DMS53 (cell line): ENCODE measurements at places on chromosomes 7 and 10.

DNA sequence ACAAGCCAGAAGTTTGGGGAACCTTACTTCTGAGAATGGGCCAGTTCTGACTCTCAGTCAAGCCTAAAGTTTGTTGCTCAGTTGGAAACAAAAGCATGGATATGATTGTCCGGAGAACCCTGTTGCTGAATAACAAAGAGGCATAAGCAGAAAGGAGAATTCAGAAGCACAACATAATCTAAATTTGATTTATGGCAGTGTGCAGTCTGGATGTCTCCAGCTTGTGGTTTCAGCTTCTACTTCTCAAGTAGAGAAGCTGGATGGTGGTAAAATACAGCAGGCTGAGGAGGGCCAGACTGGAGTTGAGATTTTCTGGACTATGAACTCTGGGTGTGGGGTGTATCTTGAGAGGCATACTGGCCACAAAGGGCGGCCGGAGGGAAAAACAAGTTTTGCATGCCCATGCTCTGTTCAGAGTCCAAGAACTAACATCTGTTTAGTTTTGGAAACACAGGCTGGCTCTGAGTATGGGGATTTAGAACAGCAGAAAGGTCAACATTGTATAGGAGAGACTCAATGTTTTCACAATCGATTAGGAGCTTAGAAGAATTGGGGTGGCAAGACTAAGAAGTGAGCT is 592.9 kb downstream of the CNTNAP2 start:
- DNase-seq: no peak

DNA sequence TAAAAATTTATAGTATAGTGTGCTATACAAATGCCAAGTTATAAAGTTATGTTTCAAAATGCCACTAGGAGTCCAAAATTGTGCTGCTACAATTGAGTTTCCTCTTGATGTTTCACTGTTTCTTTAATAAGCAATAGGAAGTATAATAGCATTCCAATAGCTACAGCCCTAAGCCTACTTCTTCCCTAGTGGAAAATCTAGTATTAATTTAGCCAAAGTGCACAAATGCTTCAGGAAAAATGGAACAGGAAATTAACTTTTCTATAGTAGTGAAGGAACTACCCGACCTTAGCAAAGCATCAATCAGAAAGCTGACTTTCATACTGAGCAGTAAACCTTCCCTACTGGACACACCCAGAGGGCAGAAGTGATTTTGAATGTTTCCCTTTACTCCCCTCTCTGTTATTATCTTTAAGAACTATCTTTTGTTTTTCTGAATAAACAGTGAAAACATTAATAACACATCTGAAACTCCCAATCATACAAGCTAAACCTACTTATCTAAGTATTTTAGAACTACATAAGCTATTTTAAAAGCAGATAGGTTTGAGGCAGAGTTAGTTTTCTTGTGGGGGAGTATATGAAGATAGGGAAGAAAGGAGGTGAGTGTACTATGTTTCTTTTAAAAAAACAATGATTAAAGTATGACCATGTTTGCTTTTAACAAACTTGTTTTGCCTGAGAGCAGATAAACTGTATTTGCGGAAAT is 13.7 kb downstream of the CPED1 start:
- no peak for DNase-seq

DNA sequence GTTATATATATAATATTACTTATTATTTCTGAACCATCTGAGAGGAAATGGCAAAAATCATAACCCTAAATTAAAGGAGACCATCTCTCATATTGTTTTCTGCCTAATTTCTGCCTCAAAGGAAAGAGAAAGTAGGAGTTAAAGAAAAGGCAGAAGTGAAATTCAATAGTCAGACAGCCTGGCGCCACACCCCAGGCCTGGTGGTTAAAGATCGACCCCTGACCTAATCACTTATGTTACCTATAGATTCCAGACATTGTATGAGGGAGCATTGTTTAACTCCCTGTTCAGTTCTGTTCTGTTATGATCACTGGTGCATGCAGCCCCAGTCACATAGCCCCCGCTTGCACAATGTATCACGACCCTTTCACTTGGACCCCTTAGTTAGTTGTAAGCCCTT is 24.9 kb upstream of the CHST3 start:
- DNase-seq: no peak

DNA sequence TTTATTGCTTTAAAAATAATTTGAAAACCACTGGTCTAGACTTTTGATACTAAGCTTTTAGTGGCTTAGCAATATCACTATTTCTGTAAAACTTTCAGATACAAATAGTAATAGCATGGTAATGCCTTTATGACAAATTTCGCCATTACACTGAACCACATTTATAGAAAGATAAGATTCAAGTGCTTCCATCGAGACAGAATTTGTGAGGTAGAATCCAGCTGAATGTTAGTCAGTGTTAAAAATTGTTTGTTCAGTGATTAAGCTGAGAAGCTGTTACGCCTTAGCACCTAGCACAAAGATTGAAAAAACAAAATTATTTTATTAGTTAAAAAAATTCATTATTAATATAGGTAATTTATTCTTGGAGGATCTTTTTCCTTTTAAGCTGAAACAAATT is 36.5 kb downstream of the GNAT3 start:
- DNase-seq: no peak

GRCh38 chr10:110805292-110805691 is 66.4 kb upstream of the PDCD4 start:
- no peak for DNase-seq

DNA sequence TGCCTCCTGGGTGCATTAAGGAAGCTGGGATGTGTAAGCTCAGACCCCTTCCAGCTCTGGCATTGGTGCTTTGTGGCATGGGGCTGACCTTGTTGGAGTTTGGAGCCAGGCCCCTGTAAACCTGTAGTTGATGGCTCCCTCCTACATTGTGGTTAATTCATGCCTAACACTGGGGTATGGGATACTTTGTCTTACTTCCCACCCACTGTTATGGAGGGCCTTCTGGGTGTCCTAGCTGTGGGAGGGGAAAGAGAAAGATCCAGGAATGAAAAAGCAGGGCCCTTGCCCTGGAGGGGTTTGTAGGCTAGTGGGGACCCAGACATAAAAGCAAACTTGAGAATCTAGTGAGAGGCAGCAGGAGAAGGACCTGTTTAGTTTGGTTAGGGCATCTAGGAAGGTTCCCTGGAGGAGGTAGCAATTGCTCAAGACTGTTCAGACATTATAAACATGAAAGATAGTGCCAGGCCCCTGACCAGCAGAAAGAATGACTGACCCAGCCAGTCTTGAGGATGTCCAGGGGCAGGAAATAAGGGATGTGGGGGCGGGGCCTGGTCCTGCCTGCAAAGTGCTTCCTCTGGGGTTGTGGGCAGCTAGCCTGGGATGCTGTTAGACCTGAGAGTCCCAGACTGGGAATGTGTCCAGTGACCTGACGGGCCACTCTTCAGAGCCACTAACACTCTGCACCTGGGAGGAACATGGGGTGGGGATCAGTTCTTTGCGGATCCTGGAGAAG is 6.6 kb downstream of the ADAMTS14 start:
- no peak for DNase-seq

GRCh38 chr7:12403287-12404181 is at the start of gene VWDE:
VWDE (minus strand) TSS chr7:12403865; CDS start chr7:12403716, 149 bp downstream.
- peak; percentile 91 for DNase-seq

GRCh38 chr7:106560482-106560881 is 100.5 kb downstream of the CCDC71L start:
- no peak for DNase-seq

DNA sequence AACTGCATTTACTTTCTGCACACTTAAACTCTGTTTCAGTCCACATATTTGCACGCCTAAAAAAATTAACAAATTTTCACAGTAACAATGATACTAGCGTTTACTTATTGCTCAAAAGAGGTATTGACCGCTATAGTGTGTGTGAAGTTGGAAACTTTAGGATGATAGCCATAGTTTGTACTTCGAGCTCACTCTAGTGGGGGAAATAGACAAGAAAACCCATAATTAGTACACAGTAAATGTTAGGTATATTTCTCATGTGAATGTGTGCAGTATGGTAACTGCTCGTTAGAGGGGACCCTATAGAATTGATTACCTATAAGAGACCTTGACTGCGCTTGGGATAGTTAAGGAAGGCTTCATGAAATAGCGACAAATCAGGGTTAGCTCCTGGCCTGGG is 238.4 kb downstream of the AUTS2 start:
- DNase-seq: no peak

- peak; percentile 73 for DNase-seq
These were observed 1.8 kb upstream of the CCDC6 start for GRCh38 chr10:59907918-59908807.

DNA sequence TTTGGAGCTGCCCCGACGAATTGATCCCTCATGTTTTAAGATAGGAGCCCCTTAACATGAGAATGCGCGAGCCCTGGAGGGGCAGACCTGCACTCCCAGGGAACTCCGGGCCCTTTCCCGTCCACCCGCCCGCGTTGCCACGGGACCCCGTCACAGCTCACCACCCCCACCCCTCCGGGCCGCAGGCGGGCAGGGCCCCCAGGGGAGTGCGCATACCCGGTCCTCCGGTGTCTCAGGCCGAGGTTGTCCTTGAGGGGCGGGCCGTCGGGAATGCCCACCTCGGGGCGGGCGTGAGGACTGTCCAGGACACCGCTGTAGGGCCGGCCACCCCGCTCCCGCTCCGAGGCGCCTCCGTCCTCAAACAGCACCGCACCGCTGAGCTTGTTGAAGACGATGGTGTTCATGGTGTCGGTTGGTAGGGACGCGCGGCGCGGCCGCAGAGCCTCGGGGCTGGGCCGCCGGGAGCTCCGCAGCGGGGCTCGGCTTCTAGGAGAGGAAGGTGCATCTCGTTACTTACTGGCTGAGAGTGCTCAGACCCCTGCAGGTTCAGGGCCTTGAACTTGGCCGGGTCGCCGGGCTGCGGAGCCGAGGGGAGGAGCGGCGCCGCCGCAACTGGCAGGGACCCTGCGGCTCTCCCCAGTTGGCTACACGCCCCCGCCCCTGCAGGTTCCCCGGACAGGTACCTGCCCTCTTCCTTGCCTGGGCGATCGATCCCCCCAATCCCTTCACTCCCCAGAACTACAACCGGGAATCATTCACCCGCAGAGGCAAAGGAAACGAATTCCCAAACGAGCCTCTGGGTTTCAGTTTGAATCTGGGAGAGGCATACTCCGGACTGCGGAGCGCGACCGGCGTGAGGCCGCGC is 2.4 kb downstream of the MKX start:
- DNase-seq: peak; percentile 79

GRCh38 chr10:97039538-97040247 is 146.1 kb downstream of the SLIT1 start:
- no peak for DNase-seq

DNA sequence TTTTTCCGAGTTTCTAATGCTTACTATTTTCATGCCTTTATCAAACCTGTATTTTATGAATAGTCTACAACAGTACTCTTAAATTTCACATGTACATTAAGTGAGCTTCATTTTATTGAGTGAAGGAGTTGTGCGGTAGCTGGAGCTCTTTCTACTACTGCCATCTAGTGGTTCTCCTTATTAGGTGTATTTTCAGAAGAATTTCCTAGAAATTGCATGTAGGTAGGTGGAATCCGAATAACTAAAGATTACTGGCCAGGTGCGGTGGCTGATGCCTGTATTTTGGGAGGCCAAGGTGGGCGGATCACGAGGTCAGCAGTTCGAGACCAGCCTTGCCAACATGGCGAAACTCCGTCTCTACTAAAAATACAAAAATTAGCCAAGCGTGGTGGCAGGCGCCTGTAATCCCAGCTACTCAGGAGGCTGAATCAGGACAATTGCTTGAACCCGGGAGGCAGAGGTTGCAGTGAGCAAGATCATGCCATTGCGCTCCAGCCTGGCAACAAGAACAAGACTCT is 38.3 kb downstream of the LRRC72 start:
- peak; percentile 88 for DNase-seq

DNA sequence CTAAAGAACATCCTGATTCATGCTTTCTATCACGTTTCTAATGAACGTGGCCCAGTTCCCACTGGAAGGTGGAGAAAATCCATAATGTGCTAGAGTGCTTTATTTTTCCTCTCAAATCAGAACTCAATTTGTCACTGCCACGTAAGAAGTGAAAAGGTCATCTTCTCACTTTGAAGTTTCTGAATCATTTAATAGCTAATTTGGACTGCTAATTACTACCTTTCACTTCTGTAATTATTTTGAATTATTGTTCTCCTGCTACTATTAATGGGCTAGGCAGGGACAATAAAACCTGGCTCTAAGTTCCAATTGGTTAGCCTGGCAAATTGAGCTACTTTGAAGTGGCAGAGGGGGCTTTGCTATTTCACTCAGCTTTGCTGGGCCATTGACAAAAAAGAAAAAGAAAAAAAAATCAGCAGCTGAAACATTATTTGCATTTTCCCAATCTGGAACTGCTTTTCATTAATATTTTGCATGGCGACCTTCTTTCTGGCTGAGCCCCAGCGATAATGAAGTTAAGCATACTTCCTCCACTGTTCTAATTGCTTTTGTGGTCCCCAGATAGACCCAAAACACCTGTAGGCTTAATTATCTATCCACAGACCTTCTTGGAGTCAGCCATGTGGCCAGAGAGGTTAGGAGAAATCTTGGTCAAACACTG is 264.2 kb downstream of the SEC23IP start:
- no peak for DNase-seq

DNA sequence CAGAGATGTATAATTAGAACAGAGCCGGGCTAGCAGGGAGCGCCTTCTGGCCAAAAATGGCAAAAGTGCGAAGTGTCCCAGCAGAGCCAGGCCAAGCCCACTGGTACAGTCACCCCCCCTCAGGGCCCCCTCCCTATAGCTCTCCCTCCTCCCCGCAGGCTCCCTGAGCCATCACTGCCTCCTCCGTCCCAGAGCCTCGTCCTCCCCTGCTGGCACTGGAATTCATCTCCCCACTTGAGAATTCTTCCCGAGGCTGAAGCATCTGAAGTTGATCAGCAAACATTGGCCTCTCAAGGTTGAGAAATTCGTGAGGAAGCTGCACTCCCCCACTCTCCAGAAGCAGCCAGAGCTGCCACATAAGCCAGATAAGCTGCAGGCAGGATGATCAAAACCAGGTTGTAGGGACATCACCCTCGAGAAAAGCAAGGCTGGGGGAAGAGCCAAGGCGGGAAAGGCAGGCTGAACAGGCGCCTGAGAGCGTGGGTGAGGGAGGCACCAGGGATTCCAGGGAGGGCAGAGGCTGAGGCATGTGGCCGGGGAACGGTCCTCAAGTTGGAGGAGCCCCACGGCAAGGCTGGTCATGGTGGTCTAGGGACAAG is 23.4 kb downstream of the CAMK2G start:
- peak; percentile 14 for DNase-seq

DNA sequence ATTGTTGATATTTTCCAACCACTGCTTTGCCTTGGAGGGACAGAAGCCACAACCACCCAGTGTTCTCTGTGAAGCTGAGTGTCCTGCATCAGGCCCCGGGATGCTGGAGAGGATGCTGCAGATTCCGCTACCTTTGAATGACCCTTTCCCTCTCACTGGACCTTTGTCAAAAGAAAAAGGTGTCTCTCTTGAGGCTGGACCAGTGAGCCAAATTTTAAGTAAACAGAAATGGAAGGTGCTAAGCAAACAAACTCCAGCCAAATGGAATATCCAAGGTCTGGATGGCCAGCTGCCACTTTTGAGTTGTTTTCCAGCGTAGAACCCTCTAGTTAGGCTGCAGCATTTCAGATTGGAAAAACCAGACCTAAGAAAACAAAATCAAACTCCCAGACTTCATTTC is 145.5 kb downstream of the TRIL start:
- DNase-seq: no peak

DNA sequence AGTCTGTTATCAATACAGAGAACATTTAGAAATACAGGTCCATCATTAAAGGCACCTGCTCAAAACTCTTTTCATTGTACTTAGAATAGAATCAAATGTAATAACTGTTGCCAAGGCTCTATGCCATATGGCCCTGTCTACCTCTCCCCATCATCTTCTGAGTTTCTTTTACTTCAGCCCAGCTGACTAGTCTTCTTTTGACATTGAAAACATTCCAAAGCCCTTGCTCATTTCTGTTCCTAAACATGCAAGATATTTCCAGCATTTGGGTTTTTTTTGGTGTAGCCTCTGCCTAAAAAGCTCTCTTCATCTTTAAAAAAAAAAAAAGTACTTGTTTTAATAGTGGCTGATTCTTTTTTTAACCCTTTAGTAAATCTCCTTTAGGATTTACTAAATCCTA is 165.5 kb upstream of the SMIM30 start:
- DNase-seq: no peak
